Retina (tissue), 1 donor: ENCODE measurements at places on chromosomes 4 and X.

- no peak for DNase-seq
These were observed 25.4 kb upstream of the RASL11B start for GRCh38 chr4:52836678-52837077.

DNA sequence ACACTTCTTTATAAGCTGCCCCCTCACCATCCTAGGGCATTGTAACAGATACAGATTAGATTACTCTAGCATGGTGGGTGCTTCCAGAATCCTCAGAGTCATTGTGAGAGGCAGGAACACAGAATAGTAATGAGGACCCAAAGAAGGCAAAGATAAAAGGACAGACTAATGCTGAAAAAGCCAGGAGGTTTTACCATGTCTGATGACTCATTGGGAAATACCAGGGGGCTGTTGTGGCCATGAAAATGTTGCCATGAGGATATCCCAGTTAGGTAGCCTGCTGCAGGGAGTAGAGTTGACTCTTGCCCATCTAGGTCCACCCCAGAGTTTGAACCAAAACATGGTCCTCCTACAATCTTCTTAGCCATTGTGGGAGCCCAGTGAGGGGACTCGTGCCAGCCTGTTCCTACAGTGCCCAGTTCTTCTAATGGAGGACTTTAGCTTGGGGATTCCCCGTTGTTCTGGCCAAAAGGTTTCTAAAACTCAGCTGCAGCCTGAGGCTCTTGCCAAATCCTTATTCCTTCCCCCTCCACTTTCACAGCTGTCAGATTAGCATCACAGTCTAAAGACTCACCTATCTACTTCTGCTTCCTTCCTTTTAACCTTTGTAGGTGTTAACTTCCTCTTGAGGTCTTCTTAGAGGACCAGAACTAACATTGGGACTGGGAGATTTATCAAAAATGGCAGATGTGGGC is 586.0 kb upstream of the AADAT start:
- DNase-seq: no peak

DNA sequence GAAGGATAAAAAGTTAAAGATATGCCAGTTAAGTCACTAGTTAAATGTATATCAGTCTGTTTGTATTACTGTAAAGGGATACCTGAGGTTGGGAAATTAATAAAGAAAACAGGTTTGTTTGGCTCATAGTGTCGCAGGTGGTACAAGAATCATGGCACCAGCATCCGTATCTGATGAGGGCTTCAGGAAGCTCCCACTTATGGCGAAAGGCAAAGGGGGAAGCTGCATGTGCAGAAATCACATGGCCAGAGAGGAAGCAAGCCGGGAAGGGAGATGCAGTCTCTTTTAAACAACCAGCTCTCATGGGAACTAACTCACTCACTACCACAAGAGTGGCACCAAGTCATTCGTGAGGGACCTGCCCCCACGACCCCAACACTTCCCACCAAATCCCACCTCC is 91.9 kb upstream of the SH3RF1 start:
- no peak for DNase-seq

DNA sequence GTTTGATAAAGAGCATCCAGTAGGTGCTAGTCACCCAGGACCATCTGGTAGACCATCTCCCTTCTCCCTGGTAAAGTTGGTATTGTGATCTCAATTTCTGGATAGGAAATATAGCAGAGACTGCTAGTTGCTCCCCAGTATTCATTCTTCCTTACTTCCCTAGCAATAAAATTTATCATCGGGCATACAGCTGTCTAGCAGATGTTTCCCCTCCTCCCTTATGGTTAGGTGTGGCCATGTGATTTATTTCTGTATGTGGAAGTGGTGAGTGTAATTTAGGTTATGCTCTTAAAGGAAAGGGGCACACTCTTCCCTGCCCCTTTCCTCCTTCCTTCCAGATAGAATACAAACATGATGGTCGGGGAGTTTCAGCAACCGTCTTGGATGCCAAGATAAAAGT is 12.3 kb upstream of the KCND1 start:
- DNase-seq: no peak

DNA sequence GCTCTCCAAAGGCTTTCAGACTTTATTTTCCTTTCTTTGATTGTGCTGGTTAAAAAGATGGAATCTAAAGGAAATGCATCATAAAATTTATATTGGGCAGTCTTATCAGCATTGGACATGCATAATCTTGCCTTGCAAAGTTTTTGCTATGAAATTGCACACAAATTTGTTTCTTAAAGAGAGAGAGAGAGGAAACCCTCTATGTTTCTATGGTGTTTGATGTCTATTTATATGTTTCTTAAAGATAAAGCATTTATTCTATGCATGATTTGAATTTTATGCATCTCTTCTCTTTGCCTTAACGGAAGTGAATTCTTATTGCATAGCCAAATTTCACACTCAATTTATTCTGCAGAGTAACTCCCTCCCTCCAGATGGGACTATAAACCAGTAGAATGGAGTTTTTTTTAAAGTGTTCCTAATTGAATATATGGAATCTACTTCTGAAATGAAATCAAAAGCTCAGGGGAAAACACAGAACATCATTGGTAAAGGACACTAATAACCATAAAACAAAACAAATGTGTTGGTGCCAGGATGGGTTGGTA is 83.5 kb upstream of the PPARGC1A start:
- DNase-seq: no peak

- no peak for DNase-seq
These were observed 197.4 kb downstream of the PTTG2 start for GRCh38 chr4:38157592-38157991.

DNA sequence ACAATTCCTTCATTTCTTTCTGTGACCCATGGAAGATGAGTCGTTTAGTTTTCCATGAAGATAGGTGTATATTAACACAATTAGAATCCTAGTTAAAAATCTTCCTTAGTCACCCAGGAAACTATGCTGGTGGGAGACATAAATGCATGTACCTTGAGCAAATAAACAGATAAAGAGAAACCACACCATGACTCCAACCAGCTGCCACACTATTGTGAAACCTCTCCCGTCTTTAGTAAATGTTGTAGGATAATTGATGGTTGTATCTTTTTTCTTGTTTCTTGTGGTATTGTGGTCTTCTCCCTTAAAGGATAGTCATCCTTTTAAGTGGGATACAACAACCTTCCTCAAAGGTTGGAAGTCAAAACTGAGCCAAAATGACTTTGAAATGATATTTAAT is 103.8 kb upstream of the LEF1 start:
- no peak for DNase-seq

DNA sequence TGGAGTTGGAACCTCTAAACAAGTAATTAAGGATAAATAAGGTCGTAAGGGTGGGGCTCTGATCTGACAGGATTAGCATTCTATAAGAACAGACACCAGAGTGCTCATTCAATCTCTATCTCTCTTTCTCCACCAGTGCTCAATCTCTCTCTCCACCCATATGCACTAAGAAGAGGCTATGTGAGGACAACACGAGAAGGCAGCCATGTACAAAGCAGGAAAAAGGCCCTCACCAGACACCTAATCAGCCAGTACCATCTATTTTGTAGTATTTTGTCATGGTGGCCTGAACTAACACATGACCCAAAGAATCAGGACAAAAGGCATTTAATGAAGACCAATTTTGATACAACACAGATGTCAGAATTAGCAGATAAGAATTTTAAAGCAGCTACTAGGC is 16.8 kb downstream of the RFC1 start:
- no peak for DNase-seq

- no peak for DNase-seq
These were observed 1.8 kb downstream of the PPP1R2C start for GRCh38 chrX:42776195-42776594.

DNA sequence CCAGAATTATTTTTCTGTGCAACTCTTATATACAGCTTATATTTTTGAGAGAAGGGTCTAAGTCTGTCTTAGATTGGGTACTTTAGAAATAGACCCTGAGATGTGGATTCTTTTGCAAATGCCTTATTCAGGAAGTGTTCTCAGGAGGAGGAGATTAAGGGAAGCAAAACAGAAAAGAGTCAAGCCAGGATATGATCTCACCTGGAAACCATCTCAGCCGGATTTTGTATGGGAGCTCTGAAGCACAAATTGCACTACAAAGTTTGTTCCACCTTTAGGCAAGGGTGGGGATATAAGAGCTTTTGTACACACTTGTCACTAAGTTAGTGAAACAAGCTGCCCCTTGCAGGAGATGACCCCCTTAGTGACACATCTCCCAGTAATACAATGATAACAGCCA is 121.2 kb upstream of the GRPR start:
- DNase-seq: no peak

DNA sequence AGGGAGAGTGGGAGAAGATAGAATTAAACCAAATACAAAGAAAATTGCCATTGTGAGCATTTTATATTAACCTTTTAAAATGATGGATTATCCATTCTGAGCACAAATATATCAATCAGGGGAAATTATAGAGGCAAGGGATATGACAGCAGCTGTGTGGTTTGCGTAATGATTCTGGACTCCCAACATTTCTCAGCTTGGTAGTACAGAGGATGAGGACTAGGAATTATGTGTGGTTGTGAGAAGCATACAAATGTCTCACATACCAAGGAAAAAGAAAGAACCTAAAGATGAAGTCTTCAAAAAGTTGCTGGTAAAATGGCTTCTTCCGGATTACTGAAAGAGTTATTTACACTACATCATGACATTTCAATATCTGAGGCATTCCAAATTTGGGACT is 674.6 kb upstream of the NR3C2 start:
- DNase-seq: no peak

DNA sequence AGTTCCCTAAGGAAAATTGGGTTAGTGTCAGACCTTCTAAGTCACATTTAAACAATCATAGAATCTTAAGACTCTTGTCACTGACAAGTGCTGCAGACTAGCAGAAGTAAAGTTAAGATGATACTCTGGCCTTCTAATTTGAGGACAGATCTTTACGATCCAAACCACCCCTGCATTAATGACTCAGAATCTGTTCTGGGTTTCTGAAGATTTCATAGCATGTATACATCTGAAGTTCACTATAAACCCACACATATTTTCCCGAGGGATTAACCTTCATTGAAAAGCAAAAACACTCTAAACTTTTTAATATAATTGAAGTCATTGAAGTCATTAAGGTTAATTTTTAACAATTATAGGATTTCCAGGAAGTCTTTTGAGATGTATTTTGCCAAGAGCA is 674.3 kb downstream of the IQCM start:
- DNase-seq: no peak

GRCh38 chr4:189414021-189414420 is 526.7 kb upstream of the FRG1 start:
- DNase-seq: no peak

DNA sequence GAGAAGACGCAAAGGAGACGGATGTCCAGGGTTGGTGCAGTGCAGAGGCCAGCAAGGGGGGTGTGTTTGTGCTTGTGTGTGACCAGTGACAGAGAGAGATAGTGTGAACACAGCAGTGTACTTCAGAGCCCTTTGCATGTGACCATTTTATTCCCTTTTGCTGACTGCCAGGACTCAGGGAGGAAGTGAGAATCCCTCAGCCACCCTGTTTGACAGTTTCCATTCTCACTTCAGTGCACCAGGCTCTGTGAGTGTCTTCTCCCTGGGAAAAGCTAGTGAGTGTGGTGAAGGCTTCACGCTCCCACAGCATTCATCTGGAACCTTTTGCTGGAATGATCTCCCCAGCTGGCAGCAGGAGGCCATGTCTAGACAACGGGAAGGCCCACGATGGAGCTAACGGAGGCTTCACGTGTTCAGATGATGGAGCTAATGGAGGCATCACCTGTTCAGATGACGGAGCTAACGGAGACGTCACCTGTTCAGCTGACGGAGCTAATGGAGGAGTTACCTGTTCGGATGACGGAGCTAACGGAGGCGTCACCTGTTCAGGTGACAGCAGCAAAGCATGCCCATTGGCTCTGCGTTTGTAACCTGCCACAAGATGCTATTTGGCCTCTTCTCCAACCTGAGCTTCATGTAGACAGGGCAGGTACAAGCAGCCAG is 195.4 kb downstream of the AFAP1 start:
- DNase-seq: no peak

GRCh38 chr4:114907568-114907967 is 205.9 kb downstream of the NDST4 start:
- no peak for DNase-seq

GRCh38 chr4:65007841-65008439 is 598.7 kb upstream of the TECRL start:
- peak; percentile 36 for DNase-seq

DNA sequence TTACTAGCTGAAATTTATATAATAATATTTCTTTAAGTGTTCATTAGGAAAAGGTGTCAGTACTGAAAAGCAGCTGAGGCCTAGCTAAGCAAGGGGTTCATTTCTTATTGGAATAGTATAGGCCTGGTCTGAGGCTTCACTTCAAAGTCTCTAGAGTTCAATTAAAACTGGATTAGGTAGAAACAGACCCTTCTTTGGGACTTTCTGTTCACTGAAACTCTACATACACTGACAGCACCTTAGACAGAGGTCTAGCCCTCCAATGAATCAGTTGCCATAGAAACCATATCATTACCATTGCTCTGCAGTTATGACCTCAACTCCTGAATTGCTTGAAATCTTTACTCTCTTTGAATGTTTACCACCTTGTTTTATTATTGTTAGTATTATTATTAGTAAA is 86.4 kb upstream of the MAB21L2 start:
- no peak for DNase-seq

GRCh38 chr4:84691170-84691691 is 108.3 kb downstream of the CDS1 start:
- DNase-seq: no peak

GRCh38 chr4:98612318-98613250 is 45.8 kb downstream of the TSPAN5 start:
- DNase-seq: peak; percentile 35

GRCh38 chr4:76760193-76760592 is 137.8 kb downstream of the SOWAHB start:
- DNase-seq: no peak

- no peak for DNase-seq
These were observed 7.9 kb upstream of the MSANTD1 start for GRCh38 chr4:3240936-3241522.

DNA sequence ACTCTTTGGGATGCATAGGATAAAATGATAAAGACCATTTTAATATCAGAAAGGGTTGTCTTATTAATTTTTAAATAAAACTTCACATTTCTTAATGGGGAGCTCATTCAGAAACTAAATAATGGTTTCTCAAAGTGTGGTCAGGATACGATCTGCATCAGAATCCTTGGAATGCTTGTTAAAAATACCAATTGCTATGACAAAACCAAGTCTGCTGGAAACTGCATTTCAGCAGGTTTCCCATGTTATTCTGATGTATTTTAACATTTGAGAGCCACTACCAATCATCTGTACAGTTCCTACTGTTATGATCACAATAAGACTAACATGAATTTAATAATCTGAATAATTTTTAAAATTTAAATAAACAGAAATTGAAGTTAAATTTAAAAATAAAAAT is 115.1 kb downstream of the SOWAHB start:
- DNase-seq: no peak

GRCh38 chrX:133926809-133927208 is 58.6 kb downstream of the GPC3 start:
- no peak for DNase-seq

GRCh38 chr4:108466936-108467902 is 153.2 kb upstream of the RPL34 start:
- no peak for DNase-seq

DNA sequence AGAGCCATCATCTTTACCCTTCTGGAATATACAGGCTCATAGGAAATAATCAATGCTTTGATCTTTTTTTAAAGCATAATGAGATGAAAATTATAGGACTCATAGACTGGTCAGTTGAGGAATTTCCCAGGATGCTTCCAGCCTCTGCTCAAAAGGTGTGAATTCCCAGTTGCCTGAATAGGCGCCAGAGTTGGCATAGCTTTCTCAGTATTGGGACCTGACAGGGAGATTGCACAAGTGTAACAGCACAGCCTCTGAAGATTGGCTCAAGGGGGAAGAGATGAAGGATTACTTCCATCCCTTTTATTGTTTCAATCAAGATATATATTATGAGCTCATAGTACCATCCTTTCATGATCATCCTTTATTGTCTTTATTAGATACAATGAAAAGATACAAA is 17.9 kb downstream of the TET2 start:
- no peak for DNase-seq
